ENCODE measurements at places on chromosomes 6 and 20. TPM values are rescaled to one million over a fixed set of nuclear protein-coding genes. Genes with fewer than 3 reads are reported as not detected.

DNA sequence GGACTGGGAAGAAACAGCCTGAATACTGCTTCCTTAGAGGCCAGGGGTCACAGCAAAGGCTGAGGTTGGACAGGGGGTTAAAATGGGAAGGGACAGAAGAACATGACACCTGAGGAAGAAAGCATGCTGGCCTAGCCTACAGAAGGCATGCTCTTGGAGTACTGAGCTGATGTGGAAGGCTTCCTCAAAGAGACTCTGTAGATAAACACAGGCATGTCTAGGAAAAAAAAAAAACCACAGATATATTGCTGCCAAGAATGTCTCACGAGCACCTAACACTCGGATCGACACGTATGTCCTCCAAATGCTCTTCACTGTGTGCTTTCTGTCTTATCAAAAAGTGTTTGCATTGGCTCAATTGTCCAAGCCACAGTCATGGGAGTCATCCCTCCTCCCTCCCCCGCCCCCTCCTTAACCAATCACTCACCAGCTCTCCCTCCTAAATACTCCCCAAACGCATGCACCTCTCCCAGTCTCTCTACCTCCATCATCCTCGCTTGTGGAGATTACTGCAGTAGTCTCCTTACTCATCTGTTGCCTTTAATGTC is 101.1 kb upstream of the LRFN2 start:
- no peaks in the 10 kb centered on the region for H3K36me3 ChIP-seq
- H3K27me3 ChIP-seq, result no peaks in the 10 kb centered on the region
- H3K4me1 ChIP-seq, result no peaks in the 10 kb centered on the region
- H3K4me3 ChIP-seq, result no peak overlapping the region
- no peak overlapping the region for H3K27ac ChIP-seq

GRCh38 chr20:13515291-13515690 is 123.4 kb downstream of the TASP1 start:
- H3K36me3 ChIP-seq, result peaks cover 4% of the 10 kb centered on the region
- no peak overlapping the region for H3K27ac ChIP-seq
- no peaks in the 10 kb centered on the region for H3K27me3 ChIP-seq
- no peaks in the 10 kb centered on the region for H3K4me1 ChIP-seq
- no peak for DNase-seq

- no peak overlapping the region for H3K4me3 ChIP-seq
- H3K36me3 ChIP-seq, result no peaks in the 10 kb centered on the region
- no peak overlapping the region for H3K27ac ChIP-seq
- H3K27me3 ChIP-seq, result no peaks in the 10 kb centered on the region
- H3K4me1 ChIP-seq, result no peaks in the 10 kb centered on the region
Observed at GRCh38 chr6:47592131-47592840, 106.1 kb upstream of the ADGRF4 start.

Gene NKAPL
- not detected for total RNA-seq

GRCh38 chr6:4155848-4156466 is 20.6 kb upstream of the ECI2 start:
- H3K27me3 ChIP-seq, result no peaks in the 10 kb centered on the region
- no peaks in the 10 kb centered on the region for H3K36me3 ChIP-seq
- H3K4me3 ChIP-seq, result no peak overlapping the region
- DNase-seq, result peak; percentile 84

- H3K4me1 ChIP-seq, result no peaks in the 10 kb centered on the region
- peak; percentile 78 for DNase-seq
- H3K4me3 ChIP-seq, result peak overlapping the region; percentile 39
- H3K27ac ChIP-seq, result no peak overlapping the region
- H3K27me3 ChIP-seq, result no peaks in the 10 kb centered on the region
Observed at GRCh38 chr6:27078734-27079357, 168.7 kb upstream of the PRSS16 start.

Gene GMPR
- total RNA-seq, result 0.32 TPM

DNA sequence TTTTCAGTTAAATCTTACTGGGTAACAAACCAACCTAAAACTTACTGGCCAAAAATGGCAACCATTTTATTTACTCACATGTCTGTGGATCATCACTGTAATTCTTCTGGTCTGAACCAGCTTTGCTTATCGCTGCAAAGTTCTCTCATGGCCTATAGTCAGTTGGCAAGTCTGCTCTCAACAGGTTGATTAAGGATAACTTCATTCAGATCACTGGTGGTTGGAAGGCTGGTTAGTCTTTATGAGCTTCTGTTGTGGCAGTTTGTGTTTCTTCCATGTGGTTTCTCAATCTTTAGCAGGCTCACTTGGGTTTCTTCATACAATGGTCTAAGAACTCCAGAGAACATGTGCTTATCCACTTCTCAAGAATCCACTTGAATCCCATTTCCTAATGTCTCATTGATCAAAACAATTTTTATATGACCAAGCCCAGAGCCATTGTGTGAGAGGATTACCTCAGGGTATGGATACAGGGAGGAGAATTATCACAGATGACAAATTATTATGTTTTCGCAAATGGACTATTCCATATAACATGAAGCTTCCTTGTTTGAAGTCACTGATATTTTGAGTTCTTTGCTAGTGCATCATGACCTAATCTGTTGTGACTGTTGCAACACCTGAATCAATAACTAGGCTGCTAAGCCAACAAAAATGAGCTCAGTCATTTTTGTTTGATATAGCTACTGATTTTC is 155.4 kb upstream of the BMP2 start:
- no peaks in the 10 kb centered on the region for H3K27me3 ChIP-seq
- no peak for DNase-seq
- H3K36me3 ChIP-seq, result no peaks in the 10 kb centered on the region
- no peaks in the 10 kb centered on the region for H3K4me1 ChIP-seq
- no peak overlapping the region for H3K4me3 ChIP-seq

DNA sequence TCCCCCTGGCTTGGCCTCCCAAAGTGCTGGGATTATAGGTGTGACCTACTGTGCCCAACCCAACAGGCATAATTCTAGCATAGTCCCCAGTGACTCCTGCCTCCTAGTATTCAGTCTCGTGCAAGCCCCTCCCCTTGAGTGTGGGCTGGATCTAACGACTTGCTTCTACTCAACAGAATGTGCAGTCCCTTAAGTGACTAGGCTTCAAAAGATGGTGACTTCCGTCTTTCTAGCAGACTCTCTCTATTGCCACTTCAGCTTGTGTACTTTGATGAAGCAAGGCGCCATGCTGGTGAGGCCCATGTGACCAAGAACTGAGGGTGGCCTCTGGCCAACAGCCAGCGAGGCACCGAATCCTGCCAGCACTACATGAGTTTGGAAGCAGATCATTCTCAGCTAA is 109.6 kb upstream of the TRAF3IP2 start:
- H3K27ac ChIP-seq, result no peak overlapping the region
- H3K4me1 ChIP-seq, result no peaks in the 10 kb centered on the region
- H3K36me3 ChIP-seq, result no peaks in the 10 kb centered on the region
- DNase-seq, result peak; percentile 4
- no peak overlapping the region for H3K4me3 ChIP-seq

GRCh38 chr6:16494793-16495192 is 256.4 kb downstream of the GMPR start:
- H3K27ac ChIP-seq, result no peak overlapping the region
- H3K4me1 ChIP-seq, result peaks cover 10% of the 10 kb centered on the region
- H3K4me3 ChIP-seq, result no peak overlapping the region
- H3K27me3 ChIP-seq, result no peaks in the 10 kb centered on the region
- no peak for DNase-seq
- no peaks in the 10 kb centered on the region for H3K36me3 ChIP-seq

DNA sequence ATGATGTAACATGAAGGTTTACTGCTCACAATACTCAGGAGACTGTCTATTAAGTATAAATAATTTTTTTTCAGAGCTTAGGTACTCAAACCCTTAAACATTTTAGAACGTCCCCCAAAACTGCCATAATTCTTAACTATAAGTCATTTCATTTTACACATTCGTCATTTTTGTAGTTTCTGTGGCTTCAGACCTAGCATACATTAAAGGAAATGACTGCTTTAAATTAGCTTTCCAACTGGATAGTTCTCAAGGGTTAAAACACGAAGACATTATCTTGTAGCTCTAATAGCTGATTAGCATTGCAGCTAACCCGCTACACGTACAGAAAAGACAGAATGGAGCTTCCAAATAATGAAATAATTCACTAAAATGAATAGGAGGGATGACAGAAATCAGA is 24.9 kb upstream of the PLN start:
- no peaks in the 10 kb centered on the region for H3K27me3 ChIP-seq
- H3K4me1 ChIP-seq, result no peaks in the 10 kb centered on the region
- no peaks in the 10 kb centered on the region for H3K36me3 ChIP-seq
- no peak for DNase-seq
- no peak overlapping the region for H3K4me3 ChIP-seq

- no peak for DNase-seq
- H3K4me1 ChIP-seq, result no peaks in the 10 kb centered on the region
- H3K27ac ChIP-seq, result no peak overlapping the region
- H3K27me3 ChIP-seq, result no peaks in the 10 kb centered on the region
- no peaks in the 10 kb centered on the region for H3K36me3 ChIP-seq
- no peak overlapping the region for H3K4me3 ChIP-seq
Observed at GRCh38 chr6:154501578-154501868, 9.0 kb downstream of the CNKSR3 start.

GRCh38 chr6:127420556-127420955 is 38.6 kb downstream of the KIAA0408 start:
- no peaks in the 10 kb centered on the region for H3K4me1 ChIP-seq
- no peaks in the 10 kb centered on the region for H3K36me3 ChIP-seq
- H3K27me3 ChIP-seq, result no peaks in the 10 kb centered on the region
- no peak overlapping the region for H3K4me3 ChIP-seq
- H3K27ac ChIP-seq, result no peak overlapping the region

Gene PHACTR1
- total RNA-seq, result 2.6 TPM

- H3K27ac ChIP-seq, result no peak overlapping the region
- H3K36me3 ChIP-seq, result no peaks in the 10 kb centered on the region
- H3K27me3 ChIP-seq, result no peaks in the 10 kb centered on the region
- DNase-seq, result no peak
Observed at GRCh38 chr6:25547797-25548196, 104.2 kb upstream of the SCGN start.

GRCh38 chr6:32045811-32046449 is 7.7 kb downstream of the CYP21A2 start:
- H3K27me3 ChIP-seq, result no peaks in the 10 kb centered on the region
- no peak overlapping the region for H3K4me3 ChIP-seq
- H3K36me3 ChIP-seq, result no peaks in the 10 kb centered on the region
- H3K27ac ChIP-seq, result peak overlapping the region; percentile 48
- DNase-seq, result no peak
- peaks cover 14% of the 10 kb centered on the region for H3K4me1 ChIP-seq

DNA sequence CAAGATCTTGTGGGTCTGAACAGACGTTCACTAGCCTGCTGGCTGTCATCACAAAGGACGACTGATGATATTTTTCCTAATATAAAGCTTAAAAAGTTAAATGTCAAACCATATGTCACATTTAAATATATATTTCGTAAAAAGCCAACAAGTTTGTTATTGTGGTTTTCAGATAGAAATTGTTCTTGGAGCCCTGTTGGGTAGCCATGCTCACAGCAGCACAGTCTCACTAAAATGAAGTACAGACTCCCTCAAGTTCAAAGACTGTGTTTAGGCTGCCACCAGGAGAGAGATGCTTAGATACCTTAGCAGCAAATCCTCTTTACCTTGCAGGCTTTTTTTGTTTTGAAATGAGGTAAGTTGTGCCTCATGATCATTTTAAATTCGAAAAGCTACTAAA is 17.8 kb downstream of the EEF1E1 start:
- H3K27ac ChIP-seq, result peak overlapping the region; percentile 0
- peaks cover 41% of the 10 kb centered on the region for H3K36me3 ChIP-seq
- H3K4me3 ChIP-seq, result no peak overlapping the region
- no peaks in the 10 kb centered on the region for H3K27me3 ChIP-seq

GRCh38 chr6:163671355-163671754 is 256.8 kb downstream of the QKI start:
- H3K36me3 ChIP-seq, result no peaks in the 10 kb centered on the region
- peaks cover 35% of the 10 kb centered on the region for H3K4me1 ChIP-seq
- no peak for DNase-seq
- H3K4me3 ChIP-seq, result no peak overlapping the region
- no peaks in the 10 kb centered on the region for H3K27me3 ChIP-seq

- no peak overlapping the region for H3K4me3 ChIP-seq
- no peaks in the 10 kb centered on the region for H3K36me3 ChIP-seq
- peaks cover 6% of the 10 kb centered on the region for H3K4me1 ChIP-seq
- H3K27ac ChIP-seq, result no peak overlapping the region
Observed at GRCh38 chr6:139235661-139236060, 56.1 kb downstream of the TXLNB start.

DNA sequence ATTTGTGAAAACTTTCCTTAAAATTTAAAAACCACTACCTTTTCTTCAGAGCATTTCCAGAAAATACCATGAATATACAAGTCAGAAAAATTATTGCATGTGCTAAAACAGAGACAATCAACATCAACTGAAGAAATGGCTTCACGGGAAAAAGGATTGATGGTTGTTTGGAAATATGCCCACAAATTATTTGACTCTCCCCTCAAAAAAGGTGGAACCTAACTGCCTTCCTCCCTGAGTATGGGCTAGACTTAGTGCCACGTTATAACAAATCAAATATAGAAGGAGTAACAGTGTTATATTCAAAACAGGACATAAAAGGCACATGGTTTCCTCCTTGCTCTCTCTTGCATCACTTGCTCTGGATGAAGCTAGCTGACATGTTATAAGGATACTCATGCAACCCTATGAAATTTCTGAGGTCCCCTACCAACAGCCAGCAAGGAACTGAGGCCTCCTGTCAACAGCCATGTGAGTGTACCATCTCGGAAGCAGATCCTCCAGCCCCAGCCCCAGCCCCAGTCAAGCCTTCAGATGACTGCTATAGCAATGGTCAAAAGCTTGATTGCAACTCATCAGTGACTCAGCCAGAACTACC is 8.4 kb downstream of the BTBD9 start:
- H3K4me3 ChIP-seq, result no peak overlapping the region
- DNase-seq, result no peak
- no peaks in the 10 kb centered on the region for H3K27me3 ChIP-seq
- no peak overlapping the region for H3K27ac ChIP-seq

DNA sequence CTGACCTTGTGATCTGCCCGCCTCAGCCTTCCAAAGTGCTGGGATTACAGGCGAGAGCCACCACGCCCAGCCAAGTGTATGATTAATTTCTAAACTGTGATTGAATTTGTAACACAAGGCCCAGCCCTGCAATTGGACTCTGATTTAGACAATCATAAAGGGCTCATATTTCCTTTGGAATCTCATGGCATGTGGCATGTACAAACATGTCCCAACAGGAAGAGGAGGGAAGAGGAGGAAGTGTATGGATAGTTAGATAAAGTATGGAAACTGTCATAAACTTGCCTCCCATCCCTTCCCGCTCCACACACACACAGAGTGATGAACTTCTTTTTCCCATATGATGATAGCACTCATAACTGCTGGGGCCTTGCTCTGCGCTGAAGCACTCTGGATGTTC is 27.2 kb upstream of the QKI start:
- no peaks in the 10 kb centered on the region for H3K4me1 ChIP-seq
- no peak overlapping the region for H3K4me3 ChIP-seq
- no peaks in the 10 kb centered on the region for H3K36me3 ChIP-seq
- no peak for DNase-seq
- no peak overlapping the region for H3K27ac ChIP-seq

Data from A673 (cell line).